Activated T-helper 9 cell treated with anti-CD3 and anti-CD28 coated beads, Interleukin-2, amount 50 U/mL, for 16 hours (primary cell): ENCODE measurements at places on chromosomes 12 and 14.

- DNase-seq: no peak
These were observed 95.2 kb downstream of the TSPAN9 start for GRCh38 chr12:3172124-3173007.

GRCh38 chr12:68497702-68498101 lies 113.0 kb upstream of the RAP1B start:
- DNase-seq: no peak

- DNase-seq: no peak
These were observed 111.9 kb downstream of the PAX9 start for GRCh38 chr14:36773558-36773957.

- no peak for DNase-seq
These were observed 28.6 kb upstream of the DICER1 start for GRCh38 chr14:95185767-95186392.

GRCh38 chr12:47247418-47247817 lies 167.7 kb upstream of the AMIGO2 start:
- DNase-seq: no peak
